ENCODE measurements at places on chromosomes 7 and 10. TPM values are rescaled to one million over a fixed set of nuclear protein-coding genes. Genes with fewer than 3 reads are reported as not detected.

Gene AKR1C4
- total RNA-seq = not detected

Gene SLC4A2
- total RNA-seq = 78.7 TPM

Gene OGDHL
- 0.14 TPM for total RNA-seq

Gene SNCG
- 23.8 TPM for total RNA-seq

Gene NRCAM
- total RNA-seq = 0.14 TPM

Gene SPAM1
- not detected for total RNA-seq

Gene HOXA3
- 1.8 TPM for total RNA-seq

Gene ZSCAN25
- total RNA-seq = 11.5 TPM

Gene PRRT4
- total RNA-seq = not detected

Gene KNDC1
- 0.57 TPM for total RNA-seq

Gene SORBS1
- 1.5 TPM for total RNA-seq

Gene GPRIN2
- total RNA-seq = under 0.01 TPM

Gene NPFFR1
- total RNA-seq = not detected

Gene ZNF107
- total RNA-seq = 0.92 TPM

Gene MRC1
- total RNA-seq = under 0.01 TPM

Gene CPXM2
- 29.0 TPM for total RNA-seq

Gene MDFIC
- total RNA-seq = 48.1 TPM

Gene NKX1-2
- not detected for total RNA-seq

Gene PNPLA8
- total RNA-seq = 37.2 TPM

Gene MACROH2A2
- total RNA-seq = 5.8 TPM

Gene NEUROD6
- not detected for total RNA-seq

Gene EEPD1
- total RNA-seq = 6.8 TPM

Gene ARPC1B
- 361 TPM for total RNA-seq

Gene CLDN4
- 0.14 TPM for total RNA-seq

Gene TCAF2
- 2.4 TPM for total RNA-seq

Gene SPDYE9
- not detected for total RNA-seq

Gene SFRP5
- total RNA-seq = not detected

Gene IL2RA
- total RNA-seq = not detected

Gene RELN
- total RNA-seq = 0.74 TPM

Gene C10orf105
- under 0.01 TPM for total RNA-seq

Gene PPP1R17
- total RNA-seq = not detected

Gene GPR26
- not detected for total RNA-seq

Gene AKR1C8
- total RNA-seq = not detected

Gene NRF1
- total RNA-seq = 10.4 TPM

Gene GRM3
- total RNA-seq = not detected

Gene TCERG1L
- not detected for total RNA-seq

Gene LIPN
- total RNA-seq = not detected

Gene PRSS58
- not detected for total RNA-seq

Gene SPDYE6
- not detected for total RNA-seq

Gene CTNNA3
- total RNA-seq = not detected

Gene TLL2
- 0.09 TPM for total RNA-seq

Gene GLCCI1
- total RNA-seq = 9.0 TPM

Gene SHH
- total RNA-seq = not detected

Gene ING3
- total RNA-seq = 11.7 TPM

Gene UCMA
- not detected for total RNA-seq

Gene SUN3
- total RNA-seq = not detected

Gene CC2D2B
- total RNA-seq = 0.14 TPM

Gene PRKCQ
- total RNA-seq = under 0.01 TPM

Gene FAM25A
- total RNA-seq = not detected

Data from smooth muscle cell of bladder (primary cell).